ENCODE measurements at places on chromosomes 7 and 10.

DNA sequence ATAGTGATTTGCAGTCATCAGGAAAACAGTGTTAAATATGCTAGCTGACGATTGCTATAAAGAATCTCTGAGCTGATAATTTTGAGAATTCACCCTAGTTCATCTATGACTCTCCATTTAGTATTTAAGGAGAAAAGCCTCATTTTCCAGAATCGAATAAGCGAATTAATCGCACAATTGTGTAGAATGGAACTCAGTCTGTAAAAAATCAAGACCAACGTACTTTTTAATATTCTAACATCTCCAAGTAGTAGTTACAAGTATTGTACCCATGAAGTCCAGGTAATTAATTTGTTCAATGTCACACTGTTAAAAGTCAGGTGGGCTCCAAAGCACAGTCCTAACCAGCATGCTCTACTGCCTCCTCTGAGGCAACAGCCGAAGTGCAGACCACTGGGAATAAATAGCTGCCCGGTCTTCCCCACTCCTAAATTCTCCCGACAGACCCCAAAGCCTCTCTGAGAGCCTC is 380 bp upstream of the AGBL3 start:
- no peak for DNase-seq

GRCh38 chr10:509361-510102 is 179.9 kb downstream of the DIP2C start:
- DNase-seq: no peak

GRCh38 chr10:335151-335800 is 200.0 kb downstream of the ZMYND11 start:
- DNase-seq: no peak

- no peak for DNase-seq
These were observed 520.8 kb downstream of the REEP3 start for GRCh38 chr10:64041989-64042490.

DNA sequence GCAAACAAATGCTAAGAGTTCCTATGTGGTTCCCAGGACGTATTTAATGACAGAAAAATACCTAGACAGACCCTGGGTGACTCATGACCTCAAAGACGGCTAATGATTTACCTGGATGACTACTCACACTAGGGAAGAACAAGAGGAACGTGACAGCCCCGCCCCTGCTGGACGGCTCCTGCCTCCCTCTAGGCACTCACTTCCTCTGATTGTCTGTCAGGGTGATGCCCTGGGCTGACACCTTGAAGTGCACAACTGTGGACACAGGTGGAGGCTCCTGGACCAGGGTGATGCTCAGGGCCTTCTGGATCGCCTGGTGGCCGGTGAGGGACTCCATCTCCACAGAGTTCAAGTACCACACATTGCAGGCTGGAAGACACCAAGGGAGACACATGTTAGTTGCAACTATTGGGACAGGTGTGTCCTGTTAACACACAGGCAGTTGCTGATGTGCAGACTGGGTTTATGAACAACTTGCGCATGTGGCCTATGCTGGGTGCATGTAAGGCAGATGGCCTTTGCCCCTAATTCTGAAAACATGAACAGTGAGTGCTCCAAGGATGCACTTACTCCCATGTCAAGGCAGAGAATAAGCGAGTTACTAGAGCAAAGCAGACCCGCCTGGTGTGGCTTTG is 298.3 kb downstream of the TNS3 start:
- no peak for DNase-seq

DNA sequence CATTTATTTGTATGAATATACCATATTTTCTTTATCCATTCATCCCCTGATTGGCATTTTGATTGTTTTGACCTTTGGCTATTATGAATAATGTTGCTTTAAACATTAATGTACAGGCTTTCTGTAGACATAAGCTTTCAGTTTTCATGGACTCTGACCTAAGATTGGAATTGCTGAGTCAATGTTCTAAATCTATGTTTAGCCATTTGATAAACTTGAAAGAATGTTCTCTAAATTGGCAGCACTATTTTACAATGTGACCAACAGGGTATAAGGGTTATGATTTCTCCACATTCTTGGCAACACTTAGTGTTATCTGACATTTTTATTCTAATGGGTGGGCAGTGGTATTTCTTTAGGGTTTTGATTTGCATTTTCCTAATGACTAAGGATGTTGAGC is 229.7 kb upstream of the ETV1 start:
- no peak for DNase-seq

- DNase-seq: no peak
These were observed 112.5 kb downstream of the KMT2E start for GRCh38 chr7:105126436-105126975.

GRCh38 chr10:25014579-25014978 is 1.4 kb downstream of the ENKUR start:
- no peak for DNase-seq

DNA sequence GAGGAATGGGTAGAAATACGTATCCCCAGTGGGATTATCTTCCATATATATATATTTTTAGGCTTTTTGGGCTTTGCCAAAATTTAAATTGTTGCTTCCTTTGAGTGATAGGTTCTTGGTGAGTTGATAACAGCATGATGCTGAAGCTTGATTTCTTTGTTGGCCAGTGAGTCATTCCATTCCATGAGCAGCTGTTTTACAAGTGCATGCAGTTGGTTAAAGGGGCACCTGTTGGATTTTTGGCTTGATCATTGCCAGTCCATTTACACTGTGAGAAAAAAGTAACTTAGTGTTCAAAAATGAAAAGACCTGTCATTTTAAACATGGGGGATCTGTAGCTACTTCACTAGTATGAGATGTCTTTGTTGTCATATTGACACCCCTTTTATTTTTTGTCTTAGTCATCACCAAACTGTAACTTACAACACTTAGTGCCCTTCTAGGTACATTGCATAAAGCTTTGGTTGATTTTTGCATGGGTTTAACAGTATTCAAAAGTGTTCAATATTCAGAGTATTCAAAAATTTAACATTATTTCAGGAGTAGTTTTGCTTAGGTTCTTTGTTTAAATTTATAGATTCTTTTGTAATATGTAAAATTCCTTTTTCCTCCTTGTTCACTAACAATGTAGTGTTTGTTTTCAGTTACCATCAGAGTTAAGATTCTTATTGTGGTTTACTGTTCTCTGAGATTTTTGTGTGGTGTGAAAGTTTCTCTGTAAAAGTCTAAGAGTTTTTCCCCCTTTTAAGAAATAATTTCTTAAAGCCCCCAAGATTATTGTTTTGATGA is 8.8 kb downstream of the AKAP9 start:
- DNase-seq: no peak

- DNase-seq: no peak
These were observed 97.2 kb upstream of the BTBD16 start for GRCh38 chr10:122173766-122174435.

DNA sequence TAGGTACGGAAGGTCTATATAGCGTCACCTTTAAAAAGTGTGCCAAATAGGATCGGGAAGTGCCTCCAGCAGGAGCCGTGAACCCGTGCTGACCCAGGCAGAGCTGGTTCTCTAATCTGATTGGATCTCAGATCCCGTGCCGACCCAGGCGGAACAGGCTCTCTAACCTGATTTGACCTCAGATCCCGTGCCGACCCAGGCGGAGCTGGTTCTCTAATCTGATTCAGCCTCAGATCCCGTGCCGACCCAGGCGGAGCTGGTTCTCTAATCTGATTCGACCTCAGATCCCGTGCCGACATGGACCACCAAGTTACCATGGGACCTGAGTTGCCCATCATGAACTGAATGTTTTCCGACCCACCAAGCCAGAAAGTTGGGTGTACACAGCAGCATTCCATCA is 463.9 kb downstream of the PTPRN2 start:
- DNase-seq: no peak

DNA sequence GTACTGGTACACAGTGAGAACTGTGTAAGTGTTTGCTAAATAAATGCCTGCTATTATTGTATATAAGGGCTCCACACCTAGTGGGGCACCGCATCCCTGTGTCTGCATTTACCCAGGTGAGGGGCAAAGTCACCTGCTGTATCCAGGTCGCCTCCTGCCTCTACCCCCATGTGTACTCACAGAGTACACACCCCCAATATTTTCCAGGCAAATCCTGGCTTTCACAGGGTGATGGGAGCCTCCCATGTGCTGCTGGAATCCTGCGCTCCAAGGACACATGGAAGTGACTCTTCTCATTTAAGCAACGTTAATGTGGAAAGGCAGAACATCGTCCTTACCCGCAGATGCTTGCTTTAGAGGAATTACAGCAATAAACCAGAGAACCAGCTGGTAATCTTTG is 48.2 kb downstream of the ARHGAP22 start:
- no peak for DNase-seq

DNA sequence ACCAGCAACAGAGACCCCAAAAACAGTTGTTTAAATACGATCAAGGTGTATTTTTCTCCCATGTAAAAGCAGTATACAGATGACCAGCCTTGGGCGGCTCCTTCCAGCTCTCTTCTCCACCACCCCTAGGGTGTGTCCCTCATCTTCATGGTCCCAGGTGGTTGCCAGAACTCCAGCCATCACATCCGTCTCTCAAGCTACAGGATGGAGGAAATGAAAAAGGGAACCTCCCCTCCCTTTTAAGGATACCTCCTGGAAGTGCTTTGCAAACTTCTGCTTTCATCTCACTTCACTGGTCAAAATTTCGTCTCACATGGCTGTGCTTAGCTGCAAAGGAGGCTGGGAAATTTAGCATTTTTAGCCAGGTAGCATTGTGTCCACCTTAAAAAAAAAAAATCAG is 59.3 kb downstream of the C10orf105 start:
- no peak for DNase-seq

DNA sequence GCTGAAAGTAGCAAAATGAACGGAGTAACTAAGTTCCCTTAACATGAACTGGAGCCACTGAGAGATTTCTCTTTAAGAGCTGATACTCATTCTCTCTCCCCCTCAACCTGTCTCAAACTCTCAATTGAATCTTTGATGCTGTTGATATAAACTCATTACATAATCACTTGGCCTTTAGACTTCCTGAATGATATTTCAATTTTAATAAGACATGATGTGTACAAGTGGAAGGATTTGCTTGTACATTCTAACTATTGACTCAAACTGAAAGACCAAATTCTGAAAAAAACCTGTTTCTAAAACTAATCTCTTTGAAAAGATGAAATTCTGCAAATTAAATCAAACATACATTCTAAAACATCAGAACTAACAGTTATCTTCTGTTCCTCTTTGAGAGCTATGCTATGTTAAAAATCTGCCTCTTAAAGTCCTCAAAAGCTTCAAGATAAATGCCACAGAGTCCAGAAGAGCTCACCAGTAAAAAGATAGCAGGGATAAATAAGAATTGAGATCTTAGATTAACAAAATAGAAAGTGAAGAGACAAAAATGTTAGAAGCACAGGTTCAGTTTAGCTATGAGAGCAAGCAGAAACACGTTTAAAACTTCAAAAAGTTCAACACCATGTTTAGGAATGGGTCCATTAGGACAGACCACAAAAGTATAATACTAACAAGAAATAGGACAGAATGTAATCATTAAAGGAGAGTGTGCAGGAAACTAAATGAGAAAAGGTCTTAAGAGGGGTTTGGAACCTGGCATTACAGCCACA is 46.1 kb downstream of the TNPO3 start:
- DNase-seq: no peak

- no peak for DNase-seq
These were observed 275.1 kb upstream of the NRP1 start for GRCh38 chr10:33609546-33609945.

DNA sequence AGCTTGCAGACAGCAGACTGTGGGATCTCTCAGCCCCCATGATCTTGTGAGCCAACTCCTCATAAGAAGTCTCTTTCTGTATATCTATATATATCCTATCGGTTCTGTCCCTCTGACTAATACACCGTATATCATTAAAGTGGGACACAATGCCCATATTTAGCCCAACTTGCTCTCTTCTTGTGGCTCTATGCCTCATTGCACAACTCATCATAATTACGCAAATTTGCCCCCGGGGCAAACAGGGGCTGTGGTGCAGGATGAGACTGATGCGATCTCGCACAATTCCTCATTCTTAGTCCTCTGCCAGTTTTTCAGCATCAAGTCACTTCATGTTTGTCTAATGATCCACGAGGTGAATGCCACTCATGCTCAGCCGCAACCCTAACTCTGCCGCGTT is 183.2 kb downstream of the PRPF18 start:
- peak; percentile 99 for DNase-seq

Measured in HFFc6 (cell line).